Stimulated activated CD8-positive, alpha-beta memory T cell treated with anti-CD3 and anti-CD28 coated beads, Interleukin-7, amount 100 ng/mL, for 1 hour (primary cell): ENCODE measurements at places on chromosomes 4 and X.

DNA sequence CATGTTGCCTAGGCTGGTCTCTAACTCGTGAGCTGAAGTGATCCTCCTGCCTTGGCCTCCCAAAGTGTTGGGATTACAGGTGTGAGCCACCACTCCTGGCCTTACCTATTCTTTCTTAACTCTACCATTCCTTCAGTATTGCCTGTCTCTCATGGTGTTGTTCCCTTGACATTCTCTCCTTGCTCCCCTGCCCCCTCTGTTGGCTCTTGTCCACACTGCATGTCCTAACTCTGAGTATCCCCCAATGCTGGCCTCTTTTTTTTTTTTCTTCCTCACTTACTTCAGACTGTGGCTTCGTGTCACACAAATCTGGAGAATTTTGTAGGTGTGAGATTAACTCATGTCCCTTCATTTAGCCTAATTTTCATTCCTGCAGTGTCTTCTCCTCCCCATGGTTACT, 22.9 kb upstream of the FRMPD4 start:
- DNase-seq, result no peak

DNA sequence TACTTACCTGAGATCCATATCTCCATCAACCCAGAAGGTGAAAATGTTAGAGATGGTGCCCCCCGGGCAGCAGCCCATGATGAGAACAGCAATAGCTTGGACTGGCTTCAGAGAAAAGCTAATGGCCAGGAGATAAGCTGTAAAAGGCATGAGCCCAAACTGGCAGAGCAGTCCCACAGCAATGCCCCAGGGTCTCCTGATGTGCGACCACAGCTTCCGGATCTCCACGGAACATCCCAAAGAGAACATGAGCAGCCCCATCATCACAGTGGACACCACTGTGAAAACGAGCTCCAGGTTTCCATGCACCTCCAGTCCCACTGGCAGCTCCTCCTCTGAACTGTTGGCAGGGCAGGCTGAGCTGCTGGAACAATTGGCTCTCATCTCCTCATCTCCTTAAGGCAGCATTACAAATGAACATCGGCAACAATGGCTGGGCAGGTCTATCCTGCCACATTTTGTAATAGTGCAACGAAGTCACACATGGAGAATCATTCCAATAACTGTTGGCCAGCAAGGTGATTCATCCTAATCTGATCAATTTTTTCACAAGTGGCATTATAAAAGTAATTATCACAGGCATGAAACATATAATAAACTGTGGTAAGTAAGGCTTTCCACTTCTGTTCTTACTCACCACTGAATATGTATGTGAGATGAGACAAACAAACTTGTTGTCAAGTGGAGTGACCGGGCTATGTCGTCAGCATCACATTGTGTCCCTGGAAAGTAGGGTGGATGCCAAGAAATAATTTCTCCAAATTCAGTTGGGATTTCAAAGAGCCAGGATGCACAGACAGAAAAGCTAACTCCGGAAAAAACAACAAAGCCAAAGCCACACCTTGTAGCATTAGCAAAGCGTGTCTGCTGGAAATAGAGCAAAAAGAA, at the start of gene SLC10A6:
Gene SLC10A6, minus strand, starts transcription at position 653 of the 888 bp plus-strand sequence. Its CDS starts 269 bp downstream, at position 384.
- no peak for DNase-seq

DNA sequence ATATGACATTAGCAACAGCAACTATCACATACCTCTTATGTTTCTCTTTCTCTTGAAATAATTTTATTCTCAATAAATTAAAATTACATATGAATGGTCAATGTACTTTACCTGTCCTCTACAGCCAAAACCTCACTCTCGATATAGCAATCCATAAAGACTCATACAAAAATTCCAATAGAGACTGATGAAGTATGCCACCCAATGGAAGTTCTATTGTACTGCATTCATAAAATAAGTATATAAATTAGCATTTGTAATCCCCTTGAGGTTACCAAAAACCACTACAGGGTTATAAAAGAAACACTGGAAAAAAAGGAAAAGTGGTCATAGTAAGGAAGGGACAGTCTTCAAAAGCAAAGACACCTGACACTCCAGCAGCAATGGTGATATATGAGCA, 32.8 kb downstream of the CLDN2 start:
- no peak for DNase-seq

- no peak for DNase-seq
These were observed 50.5 kb downstream of the GPR174 start for GRCh38 chrX:79195027-79195426.

DNA sequence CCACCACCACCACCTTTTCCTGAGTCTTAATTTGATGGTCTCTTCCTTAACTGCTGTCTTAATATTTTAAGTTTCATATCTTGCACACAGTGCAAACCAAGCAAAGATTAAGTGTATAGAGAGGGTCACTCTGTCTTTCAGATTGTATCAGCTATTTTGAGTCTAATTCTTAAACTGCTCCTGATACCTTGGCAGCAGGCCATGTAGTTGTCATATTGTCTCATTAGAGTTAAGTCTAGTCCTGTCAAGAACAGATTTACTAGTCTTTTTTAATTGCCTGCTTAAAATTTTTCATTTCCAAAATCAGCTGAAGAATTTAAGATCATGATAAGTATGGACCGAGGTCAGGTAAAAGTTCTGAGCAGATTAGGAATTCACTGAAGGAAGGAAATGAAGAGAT, 51.5 kb downstream of the FHIP1A start:
- DNase-seq, result no peak

DNA sequence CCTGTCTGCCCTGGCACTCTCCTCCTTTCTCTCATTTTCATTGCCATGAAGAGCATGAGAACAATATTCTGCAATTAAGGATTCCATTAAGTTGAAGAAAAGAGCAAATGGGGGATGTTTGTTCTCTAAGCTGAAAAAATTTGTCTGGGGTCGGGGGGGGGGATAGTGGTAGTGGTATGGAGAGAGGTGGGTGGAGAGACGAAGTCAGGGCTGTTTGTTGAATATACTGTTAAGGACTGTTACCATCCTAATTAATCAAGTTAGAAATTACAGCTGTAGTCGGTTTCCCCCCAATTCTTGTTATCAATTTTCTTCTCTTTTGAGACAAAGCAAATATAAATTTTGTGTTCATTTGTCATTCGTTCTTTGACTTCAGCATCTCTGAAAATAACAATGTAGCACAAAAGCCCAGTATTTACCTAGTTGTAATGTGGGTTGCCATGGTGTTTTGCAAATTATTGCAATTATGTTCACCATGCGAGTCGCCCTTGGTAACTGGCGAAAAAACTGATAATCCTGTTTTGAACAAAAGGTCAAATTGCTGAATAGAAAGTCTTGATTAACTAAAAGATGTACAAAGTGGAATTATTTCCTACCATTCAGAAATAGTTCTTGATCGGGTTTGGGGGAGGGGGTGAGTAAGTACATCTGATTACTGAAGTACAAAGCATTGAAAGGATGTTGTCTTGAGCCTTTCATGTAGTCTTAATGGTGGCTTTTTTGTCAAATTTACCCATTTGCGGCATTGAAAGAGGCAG, 139.1 kb downstream of the ARX start:
- no peak for DNase-seq

DNA sequence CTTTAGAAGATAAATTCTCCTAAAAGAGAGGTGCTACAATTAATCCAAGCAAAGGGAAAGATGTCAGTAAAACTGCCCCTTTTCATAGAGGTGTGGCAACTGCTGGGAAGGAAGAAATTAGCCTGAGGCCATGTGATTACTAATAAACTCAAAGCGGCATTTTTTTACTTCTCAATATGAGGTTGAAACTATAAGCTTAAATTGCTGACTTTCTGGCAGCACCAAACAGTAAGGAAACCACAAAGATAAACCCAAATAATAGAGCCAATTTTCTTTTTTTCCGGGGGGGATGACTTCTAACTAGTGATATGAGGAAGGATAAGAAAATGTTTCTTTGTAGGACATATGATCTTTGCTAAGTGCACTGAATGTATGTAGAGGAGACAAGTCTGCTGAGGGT, 30.9 kb downstream of the AR start:
- DNase-seq, result no peak

DNA sequence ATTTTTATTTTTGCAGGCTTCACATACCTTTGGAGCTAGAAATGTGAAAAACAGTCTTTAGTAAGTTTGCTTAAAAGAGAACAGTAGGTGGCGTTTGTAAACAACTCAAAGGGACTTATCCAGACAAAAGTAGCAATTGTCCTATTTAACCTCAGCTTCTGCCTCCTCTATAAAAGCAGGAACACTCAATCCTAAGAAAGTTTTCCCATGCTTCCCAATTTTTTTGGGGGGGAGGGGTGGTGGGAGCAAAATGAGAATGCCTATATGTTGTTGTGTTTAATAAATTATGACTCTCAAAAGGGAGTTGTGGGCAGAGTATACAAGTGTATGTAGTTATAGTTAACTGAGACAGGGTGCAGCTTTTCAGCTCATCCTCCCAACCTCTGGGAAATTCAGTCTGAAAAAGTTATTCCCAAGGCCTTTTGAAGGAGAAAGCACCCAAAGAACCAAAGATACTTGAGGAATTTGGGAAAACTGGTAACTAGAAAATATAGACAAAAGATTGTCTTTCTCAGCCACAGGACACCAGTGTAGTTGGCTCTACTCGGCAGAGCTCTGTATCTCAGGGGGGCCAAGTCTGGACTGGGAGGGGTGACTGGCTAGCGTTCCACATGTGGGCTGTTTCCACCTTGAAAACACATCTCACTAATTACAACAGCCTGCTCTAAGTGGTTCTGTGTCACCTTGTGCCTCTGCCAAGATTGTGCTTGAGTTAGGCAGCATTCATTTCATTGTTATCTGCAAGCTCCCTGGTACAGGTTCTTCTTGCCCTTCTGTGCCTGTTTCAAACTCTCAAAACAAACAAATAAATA, 2.8 kb downstream of the SFRP2 start:
- no peak for DNase-seq

DNA sequence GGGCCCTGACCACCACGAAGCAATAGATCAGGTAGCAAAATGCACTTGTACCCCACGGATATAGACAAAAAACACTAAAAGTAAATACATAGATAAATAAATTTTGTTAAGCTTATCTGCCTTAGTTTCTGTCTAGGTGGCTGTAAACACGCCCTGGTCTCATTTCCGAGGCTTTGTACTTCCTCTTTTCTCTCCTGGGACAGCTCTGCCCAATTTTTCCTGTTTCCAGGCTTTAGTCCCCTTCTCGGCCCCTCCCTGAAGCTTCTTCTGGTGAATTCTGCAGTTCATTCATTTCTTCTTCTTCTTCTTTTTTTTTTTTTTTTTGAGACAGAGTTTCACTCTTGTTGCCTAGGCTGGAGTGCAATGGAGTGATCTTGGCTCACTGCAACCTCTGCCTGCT, 73.4 kb upstream of the STOX2 start:
- DNase-seq, result no peak

- DNase-seq, result no peak
These were observed 11.3 kb upstream of the COX18 start for GRCh38 chr4:73080789-73081188.

- no peak for DNase-seq
These were observed 11.3 kb downstream of the SCD5 start for GRCh38 chr4:82787342-82787741.

DNA sequence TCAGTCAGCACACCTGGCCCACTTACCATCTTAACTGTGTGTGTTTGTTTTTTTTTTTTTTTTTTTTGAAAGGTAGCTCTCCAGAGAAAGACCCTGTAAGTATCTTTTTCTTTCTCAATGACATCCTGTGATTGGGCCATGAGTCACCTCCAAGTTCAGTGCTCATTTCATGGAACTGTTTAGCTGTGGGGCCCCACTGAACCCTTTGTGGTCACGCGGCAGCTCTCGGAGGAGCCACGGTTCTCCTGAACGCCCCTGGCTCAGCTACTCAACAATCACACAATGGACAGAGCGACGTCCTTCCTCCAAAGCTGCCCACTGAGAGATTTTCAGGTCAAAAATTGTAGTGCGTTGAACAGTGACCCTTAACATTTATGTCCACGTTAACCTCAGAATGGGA, 14.2 kb upstream of the IL3RA start:
- no peak for DNase-seq

DNA sequence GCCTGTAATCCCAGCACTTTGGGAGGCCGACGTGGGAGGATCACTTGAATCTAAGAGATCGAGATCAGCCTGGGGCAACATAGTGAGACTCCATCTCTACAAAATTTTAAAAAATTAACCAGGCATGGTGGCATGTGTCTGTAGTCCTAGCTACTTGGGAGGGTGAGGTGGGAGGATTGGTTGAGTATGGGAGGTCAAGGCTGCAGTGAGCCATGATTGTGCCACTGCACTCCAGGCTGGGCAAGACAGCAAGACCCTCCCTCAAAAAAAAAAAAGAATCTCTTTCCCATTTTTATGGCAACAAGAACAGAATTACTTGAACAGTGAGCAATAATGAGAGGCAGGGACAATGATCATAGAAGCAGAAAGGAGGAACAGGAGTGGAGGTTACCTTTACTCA, 94.8 kb downstream of the RNF150 start:
- DNase-seq, result no peak

DNA sequence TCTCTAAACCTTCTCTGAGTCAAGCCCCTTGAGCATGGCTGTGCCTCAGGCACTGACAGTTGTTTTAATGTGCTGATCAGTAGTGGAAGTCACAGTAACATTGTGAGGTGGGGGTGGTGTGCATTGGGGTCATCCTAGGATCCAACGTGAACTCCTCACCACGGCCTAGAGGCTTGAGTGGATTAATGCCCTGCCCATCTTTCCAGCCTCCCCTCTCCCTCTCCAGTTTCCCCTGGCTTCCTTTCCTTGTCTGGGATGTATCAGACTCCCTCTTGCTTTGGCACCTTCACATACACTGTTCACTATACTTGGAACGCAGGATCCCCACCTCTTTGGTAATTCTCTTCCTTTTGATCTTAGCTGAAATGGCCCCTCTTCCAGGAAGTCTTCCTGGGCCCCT, 13.3 kb upstream of the PJA1 start:
- no peak for DNase-seq

GRCh38 chr4:128191115-128191781, 96.4 kb downstream of the PGRMC2 start:
- peak; percentile 13 for DNase-seq

DNA sequence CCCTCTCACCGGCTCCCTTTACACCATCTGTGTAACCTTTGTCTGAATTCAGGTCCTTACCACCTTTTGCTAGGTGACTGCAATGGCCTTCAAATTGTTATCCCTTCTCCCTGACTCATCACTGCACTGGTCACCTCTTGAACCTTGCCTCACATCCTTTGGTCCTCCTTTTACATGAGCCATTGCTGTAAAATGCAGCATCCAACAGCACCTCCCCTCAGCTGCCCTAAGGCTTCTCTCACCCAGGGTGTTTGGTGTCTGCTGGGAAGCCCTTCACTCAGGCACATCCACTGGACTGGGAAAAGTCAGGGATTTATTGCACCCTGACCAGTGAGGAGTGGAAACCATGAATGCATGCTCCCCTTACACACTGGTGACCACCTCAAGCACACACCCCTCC, 192.5 kb upstream of the GATB start:
- DNase-seq, result no peak

- no peak for DNase-seq
These were observed at the start of gene IGSF1 for GRCh38 chrX:131288738-131289511. IGSF1 (minus strand) TSS chrX:131289306; CDS start chrX:131286674, 2,632 bp downstream.
